Lung (tissue), 17 donors: ENCODE measurements at places on chromosomes 1 and 21. TPM values are rescaled to one million over a fixed set of nuclear protein-coding genes. Genes with fewer than 3 reads are reported as not detected.

GRCh38 chr1:74323937-74324473 is 88.8 kb downstream of the TNNI3K start:
- H3K27me3 ChIP-seq, result no peaks in the 10 kb centered on the region
- H3K4me1 ChIP-seq, result peaks cover 17% of the 10 kb centered on the region
- no peak overlapping the region for H3K4me3 ChIP-seq

- H3K4me1 ChIP-seq, result peaks cover 16% of the 10 kb centered on the region
- no peak overlapping the region for H3K4me3 ChIP-seq
- peak; percentile 46 for DNase-seq
- no peaks in the 10 kb centered on the region for H3K27me3 ChIP-seq
- no peaks in the 10 kb centered on the region for H3K36me3 ChIP-seq
Observed at GRCh38 chr1:19365721-19366120, 53.6 kb downstream of the SLC66A1 start.

- H3K36me3 ChIP-seq, result no peaks in the 10 kb centered on the region
- H3K4me1 ChIP-seq, result no peaks in the 10 kb centered on the region
- no peak for DNase-seq
- H3K27me3 ChIP-seq, result no peaks in the 10 kb centered on the region
Observed at GRCh38 chr1:57192222-57192621, 226.4 kb upstream of the C8B start.

DNA sequence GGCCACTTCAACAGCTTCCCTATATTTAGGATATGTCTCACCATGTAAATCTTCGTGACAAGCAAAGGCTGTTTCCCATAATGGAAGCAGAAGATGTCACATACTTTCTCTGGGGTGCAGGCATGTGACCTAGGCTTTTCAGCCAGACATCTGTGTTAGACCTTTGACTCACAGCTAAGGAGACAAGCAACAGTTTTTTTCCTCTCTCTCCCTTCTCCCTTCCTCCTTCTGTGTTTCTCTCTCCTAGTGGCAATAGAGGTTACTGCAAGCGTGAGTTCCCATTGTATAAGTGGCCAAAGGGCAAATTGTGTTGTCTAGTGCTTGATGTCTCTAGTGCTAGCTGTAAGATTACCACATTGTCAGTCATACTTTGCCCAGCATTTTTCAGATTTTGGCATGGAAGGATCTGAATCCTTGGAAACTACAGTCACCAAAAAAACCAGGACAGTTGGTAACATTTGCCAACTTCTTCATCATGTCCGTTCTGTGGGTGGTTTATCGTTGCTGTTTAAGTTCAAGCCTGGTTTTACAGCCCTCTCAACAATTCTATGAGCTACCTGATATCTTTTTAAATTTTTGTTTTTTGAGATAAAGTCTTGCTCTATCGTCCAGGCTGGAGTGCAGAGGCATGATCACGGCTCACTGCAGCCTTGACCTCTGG is 44.4 kb upstream of the RABGAP1L start:
- H3K27me3 ChIP-seq, result no peaks in the 10 kb centered on the region
- H3K36me3 ChIP-seq, result no peaks in the 10 kb centered on the region
- no peak overlapping the region for H3K27ac ChIP-seq
- H3K4me3 ChIP-seq, result no peak overlapping the region
- DNase-seq, result no peak

DNA sequence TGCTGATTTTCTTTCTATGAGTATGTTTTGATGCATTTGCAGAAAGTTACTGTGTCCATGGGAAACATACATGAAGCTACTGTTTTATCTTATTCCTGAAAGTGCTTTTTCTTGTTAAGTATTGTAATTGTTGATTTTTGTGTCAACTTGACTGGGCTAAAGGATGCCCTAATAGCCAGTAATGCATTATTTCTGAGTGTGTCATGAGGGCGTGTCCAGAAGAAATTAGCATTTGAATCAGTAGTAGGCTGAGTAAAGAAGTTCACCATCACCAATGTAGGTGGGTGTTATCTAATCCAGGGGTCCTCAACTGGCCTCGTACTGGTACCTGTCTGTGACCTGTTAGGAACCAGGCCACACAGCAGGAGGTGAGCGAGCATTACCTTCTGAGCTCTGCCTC is 760.2 kb downstream of the PLA2G4A start:
- H3K27me3 ChIP-seq, result no peaks in the 10 kb centered on the region
- H3K27ac ChIP-seq, result no peak overlapping the region
- no peaks in the 10 kb centered on the region for H3K4me1 ChIP-seq
- DNase-seq, result no peak
- H3K36me3 ChIP-seq, result no peaks in the 10 kb centered on the region

- no peaks in the 10 kb centered on the region for H3K36me3 ChIP-seq
- peaks cover 3% of the 10 kb centered on the region for H3K4me1 ChIP-seq
- H3K27me3 ChIP-seq, result no peaks in the 10 kb centered on the region
- no peak overlapping the region for H3K27ac ChIP-seq
- no peak overlapping the region for H3K4me3 ChIP-seq
Observed at GRCh38 chr1:1534401-1535154, 5.8 kb downstream of the TMEM240 start.

DNA sequence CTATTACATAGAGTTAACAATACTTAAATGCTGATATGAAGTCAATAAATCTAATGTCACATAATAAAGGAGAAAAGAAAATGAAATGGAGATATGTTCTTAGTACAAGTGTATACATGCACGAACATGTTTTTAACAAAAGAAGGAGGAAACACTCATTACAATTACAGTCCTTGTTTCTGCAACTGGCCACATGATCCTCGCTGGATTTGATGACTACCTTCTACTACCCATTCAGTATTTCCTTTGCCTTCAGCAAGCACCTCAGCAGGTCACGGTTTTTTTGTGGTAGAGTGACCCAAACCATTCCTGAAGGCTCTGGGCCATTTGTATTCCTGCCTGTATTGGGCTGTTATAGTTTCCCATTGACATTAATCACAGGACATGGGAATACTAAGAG is 172.8 kb upstream of the CXADR start:
- no peaks in the 10 kb centered on the region for H3K4me1 ChIP-seq
- no peak overlapping the region for H3K27ac ChIP-seq
- no peak overlapping the region for H3K4me3 ChIP-seq
- no peaks in the 10 kb centered on the region for H3K36me3 ChIP-seq
- H3K27me3 ChIP-seq, result no peaks in the 10 kb centered on the region

- H3K4me3 ChIP-seq, result no peak overlapping the region
- H3K4me1 ChIP-seq, result no peaks in the 10 kb centered on the region
- H3K36me3 ChIP-seq, result peaks cover 5% of the 10 kb centered on the region
- no peak overlapping the region for H3K27ac ChIP-seq
Observed at GRCh38 chr1:52281518-52281917, 84.5 kb downstream of the CC2D1B start.

GRCh38 chr1:37017720-37018119 is 16.6 kb downstream of the GRIK3 start:
- no peak overlapping the region for H3K4me3 ChIP-seq
- no peaks in the 10 kb centered on the region for H3K36me3 ChIP-seq
- H3K4me1 ChIP-seq, result no peaks in the 10 kb centered on the region

- no peaks in the 10 kb centered on the region for H3K36me3 ChIP-seq
- no peaks in the 10 kb centered on the region for H3K27me3 ChIP-seq
- H3K4me3 ChIP-seq, result no peak overlapping the region
- no peak overlapping the region for H3K27ac ChIP-seq
- no peak for DNase-seq
Observed at GRCh38 chr1:91606546-91607078, 106.0 kb downstream of the CDC7 start.

- no peaks in the 10 kb centered on the region for H3K36me3 ChIP-seq
- no peak overlapping the region for H3K27ac ChIP-seq
- no peak for DNase-seq
- H3K4me1 ChIP-seq, result peaks cover 4% of the 10 kb centered on the region
Observed at GRCh38 chr1:39959651-39960333, 4.8 kb downstream of the MFSD2A start.

DNA sequence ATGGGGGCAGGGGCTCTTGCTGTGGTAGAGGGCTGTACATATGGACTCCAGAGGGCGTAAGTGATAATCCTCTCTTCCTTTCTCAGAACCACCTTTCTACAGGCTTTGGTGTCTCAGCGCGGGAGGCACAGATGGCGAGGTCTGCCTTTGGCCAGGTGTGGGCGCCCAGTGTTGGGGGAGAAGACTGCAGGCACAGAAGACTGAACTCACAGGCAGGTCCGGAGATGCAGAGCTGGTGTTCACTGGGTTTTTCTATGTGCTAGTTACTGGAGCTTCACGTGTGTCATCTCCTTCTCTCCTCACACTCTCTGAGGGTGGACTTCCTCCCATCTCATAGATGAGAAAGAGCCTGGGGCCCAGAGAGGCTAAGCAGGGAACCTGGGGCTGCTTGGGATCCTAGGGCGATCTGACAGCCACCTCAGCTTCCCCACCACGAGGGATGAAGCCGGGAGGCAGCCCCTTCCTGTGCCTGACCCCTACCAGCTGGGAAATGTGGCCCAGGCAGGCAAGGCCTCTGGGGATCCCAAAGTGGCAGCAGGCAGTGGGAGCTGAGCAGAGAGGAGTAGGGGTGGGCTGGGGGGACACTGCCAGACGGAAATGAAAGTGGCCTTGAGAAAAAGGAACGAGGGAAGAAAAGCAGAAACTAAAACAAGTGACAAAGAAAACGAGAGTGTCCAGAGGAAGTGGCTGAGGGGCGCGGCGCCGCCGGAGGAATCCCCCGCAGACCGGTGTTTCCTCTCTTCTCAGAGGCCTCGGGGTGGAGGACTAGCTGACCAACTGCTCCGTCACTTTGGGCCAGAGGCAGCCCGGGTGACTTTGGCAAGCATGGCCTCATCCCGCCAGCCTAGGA is 191.6 kb downstream of the HIVEP3 start:
- no peak overlapping the region for H3K27ac ChIP-seq
- H3K27me3 ChIP-seq, result no peaks in the 10 kb centered on the region
- H3K4me3 ChIP-seq, result no peak overlapping the region
- H3K4me1 ChIP-seq, result peaks cover 10% of the 10 kb centered on the region
- DNase-seq, result no peak
- H3K36me3 ChIP-seq, result no peaks in the 10 kb centered on the region

DNA sequence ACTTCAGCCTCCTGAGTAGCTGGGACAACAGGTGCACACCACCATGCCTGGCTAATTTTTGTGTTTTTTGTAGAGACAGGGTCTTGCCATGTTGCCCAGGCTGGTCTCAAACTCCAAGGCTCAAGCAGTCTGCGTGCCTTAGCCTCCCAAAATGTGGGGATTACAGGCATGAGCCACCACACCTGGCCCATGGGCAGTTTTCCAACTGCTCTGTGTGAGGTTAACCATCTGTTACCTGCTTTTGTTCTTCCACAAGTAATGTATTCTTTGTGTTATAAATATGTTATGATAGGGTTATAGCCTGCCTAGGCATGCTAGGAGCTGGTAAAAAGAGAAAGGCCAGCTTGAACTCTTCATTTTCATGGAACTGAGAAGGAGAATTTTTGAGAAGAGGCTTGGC is 30.7 kb downstream of the TUFT1 start:
- H3K36me3 ChIP-seq, result peaks cover 8% of the 10 kb centered on the region
- no peak for DNase-seq
- H3K4me3 ChIP-seq, result no peak overlapping the region
- no peak overlapping the region for H3K27ac ChIP-seq
- H3K27me3 ChIP-seq, result no peaks in the 10 kb centered on the region

- peak overlapping the region; percentile 34 for H3K27ac ChIP-seq
- no peaks in the 10 kb centered on the region for H3K36me3 ChIP-seq
- H3K27me3 ChIP-seq, result no peaks in the 10 kb centered on the region
- peaks cover 55% of the 10 kb centered on the region for H3K4me1 ChIP-seq
- no peak for DNase-seq
Observed at GRCh38 chr1:53122961-53123413, 19.5 kb downstream of the SLC1A7 start.

- no peak overlapping the region for H3K27ac ChIP-seq
- DNase-seq, result no peak
- no peaks in the 10 kb centered on the region for H3K4me1 ChIP-seq
- no peaks in the 10 kb centered on the region for H3K36me3 ChIP-seq
- no peaks in the 10 kb centered on the region for H3K27me3 ChIP-seq
- H3K4me3 ChIP-seq, result no peak overlapping the region
Observed at GRCh38 chr1:230877146-230877923, 9.0 kb upstream of the C1orf198 start.

GRCh38 chr1:71030026-71030425 is 17.6 kb downstream of the PTGER3 start:
- no peak overlapping the region for H3K27ac ChIP-seq
- no peak for DNase-seq
- H3K4me3 ChIP-seq, result no peak overlapping the region
- H3K36me3 ChIP-seq, result no peaks in the 10 kb centered on the region

- H3K36me3 ChIP-seq, result peaks cover 12% of the 10 kb centered on the region
Observed at GRCh38 chr1:28775121-28775942, 36.6 kb upstream of the OPRD1 start.

- no peak overlapping the region for H3K27ac ChIP-seq
- no peak overlapping the region for H3K4me3 ChIP-seq
- DNase-seq, result peak; percentile 61
- no peaks in the 10 kb centered on the region for H3K36me3 ChIP-seq
- H3K4me1 ChIP-seq, result peaks cover 22% of the 10 kb centered on the region
Observed at GRCh38 chr1:14280909-14281308, 317.6 kb upstream of the KAZN start.

GRCh38 chr1:150760013-150760412 is 5.6 kb downstream of the CTSS start:
- no peak overlapping the region for H3K4me3 ChIP-seq
- no peaks in the 10 kb centered on the region for H3K36me3 ChIP-seq

GRCh38 chr1:17066361-17067068 is 12.7 kb upstream of the SDHB start:
- H3K4me3 ChIP-seq, result no peak overlapping the region
- H3K27me3 ChIP-seq, result no peaks in the 10 kb centered on the region
- DNase-seq, result no peak
- H3K36me3 ChIP-seq, result no peaks in the 10 kb centered on the region
- H3K27ac ChIP-seq, result no peak overlapping the region

GRCh38 chr1:172647110-172647564 is 11.8 kb upstream of the FASLG start:
- H3K27ac ChIP-seq, result no peak overlapping the region
- no peaks in the 10 kb centered on the region for H3K36me3 ChIP-seq
- DNase-seq, result no peak
- no peak overlapping the region for H3K4me3 ChIP-seq
- H3K4me1 ChIP-seq, result no peaks in the 10 kb centered on the region

GRCh38 chr21:20311234-20311787 is 686.9 kb upstream of the NCAM2 start:
- H3K27ac ChIP-seq, result no peak overlapping the region
- no peaks in the 10 kb centered on the region for H3K36me3 ChIP-seq
- DNase-seq, result no peak
- no peak overlapping the region for H3K4me3 ChIP-seq

GRCh38 chr1:41670217-41670957 is 185.9 kb upstream of the EDN2 start:
- peaks cover 12% of the 10 kb centered on the region for H3K4me1 ChIP-seq
- no peaks in the 10 kb centered on the region for H3K27me3 ChIP-seq
- no peak overlapping the region for H3K4me3 ChIP-seq
- no peaks in the 10 kb centered on the region for H3K36me3 ChIP-seq
- H3K27ac ChIP-seq, result no peak overlapping the region

The SNX7 gene
- 4.9 TPM for polyA plus RNA-seq

The FAM131C gene
- not detected for polyA plus RNA-seq

The PLPPR5 gene
- 0.05 TPM for polyA plus RNA-seq

The SETSIP gene
- 0.10 TPM for polyA plus RNA-seq

The KRTAP21-2 gene
- polyA plus RNA-seq, result not detected

The AMY2B gene
- 41.3 TPM for polyA plus RNA-seq

The PADI3 gene
- polyA plus RNA-seq, result not detected

The RHBDL2 gene
- polyA plus RNA-seq, result 1.1 TPM

The GJA5 gene
- 7.7 TPM for polyA plus RNA-seq

The CR1L gene
- polyA plus RNA-seq, result 0.60 TPM

The HIVEP3 gene
- 7.0 TPM for polyA plus RNA-seq

The WNT9A gene
- polyA plus RNA-seq, result 4.3 TPM

The TSACC gene
- polyA plus RNA-seq, result 0.29 TPM

The SLC22A15 gene
- polyA plus RNA-seq, result 5.3 TPM

The BARHL2 gene
- polyA plus RNA-seq, result not detected

The ANKRD45 gene
- 2.3 TPM for polyA plus RNA-seq

The TRIM17 gene
- polyA plus RNA-seq, result 1.0 TPM
